ENCODE measurements at places on chromosomes 1 and 21. TPM values are rescaled to one million over a fixed set of nuclear protein-coding genes. Genes with fewer than 3 reads are reported as not detected.

- H3K4me1 ChIP-seq, result no peaks in the 10 kb centered on the region
- DNase-seq, result no peak
- no peaks in the 10 kb centered on the region for H3K27me3 ChIP-seq
- no peak overlapping the region for H3K27ac ChIP-seq
These were observed 17.2 kb downstream of the ATP1A1 start for GRCh38 chr1:116390195-116390594.

- H3K36me3 ChIP-seq, result no peaks in the 10 kb centered on the region
- peak; percentile 33 for DNase-seq
- H3K27me3 ChIP-seq, result no peaks in the 10 kb centered on the region
- no peak overlapping the region for H3K27ac ChIP-seq
- no peaks in the 10 kb centered on the region for H3K4me1 ChIP-seq
These were observed 132.9 kb upstream of the WNT4 start for GRCh38 chr1:22275626-22276395.

- DNase-seq, result no peak
- no peak overlapping the region for H3K27ac ChIP-seq
- H3K27me3 ChIP-seq, result no peaks in the 10 kb centered on the region
- H3K4me3 ChIP-seq, result no peak overlapping the region
- H3K4me1 ChIP-seq, result no peaks in the 10 kb centered on the region
These were observed 187.5 kb upstream of the C21orf91 start for GRCh38 chr21:18006691-18007090.

Gene NBPF10
- 2.8 TPM for total RNA-seq

Gene SZRD1
- total RNA-seq, result 175 TPM

All from Panc1 (cell line).